NCI-H1048 (cell line): ENCODE measurements at places on chromosomes 12 and 14.

DNA sequence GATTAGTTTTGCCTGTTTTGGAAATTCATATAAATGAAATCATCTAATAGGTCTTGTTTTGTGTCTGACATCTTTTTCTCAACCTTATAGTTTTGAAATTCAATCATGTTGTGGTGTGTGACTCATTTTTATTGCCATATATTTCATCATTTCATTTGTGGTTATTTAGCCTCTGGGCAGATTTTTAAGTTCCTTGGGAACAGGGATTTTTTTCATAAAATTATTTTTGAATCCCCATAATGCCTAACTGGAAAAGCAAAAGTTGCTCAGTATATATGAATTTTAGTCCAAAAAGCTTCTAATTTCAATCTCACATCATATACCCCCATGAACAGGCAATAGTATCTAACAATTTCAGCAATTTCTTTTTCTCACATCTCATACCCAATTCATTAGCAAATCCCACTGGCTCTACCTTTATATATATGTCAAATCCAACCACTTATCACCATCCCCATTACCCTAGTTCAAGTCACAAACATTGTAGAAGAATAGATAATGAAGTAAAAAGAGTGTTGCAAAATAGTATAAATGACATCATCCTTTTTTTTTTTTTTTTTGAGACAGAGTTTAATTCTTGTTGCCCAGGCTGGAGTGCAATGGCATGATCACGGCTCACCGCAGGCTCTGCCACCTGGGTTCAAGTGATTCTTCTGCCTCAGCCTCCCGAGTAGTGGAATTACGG is 2.6 kb upstream of the OR6J1 start:
- no peak for DNase-seq

- no peak for DNase-seq
Observed at GRCh38 chr14:57087841-57088240, 180.9 kb downstream of the EXOC5 start.

DNA sequence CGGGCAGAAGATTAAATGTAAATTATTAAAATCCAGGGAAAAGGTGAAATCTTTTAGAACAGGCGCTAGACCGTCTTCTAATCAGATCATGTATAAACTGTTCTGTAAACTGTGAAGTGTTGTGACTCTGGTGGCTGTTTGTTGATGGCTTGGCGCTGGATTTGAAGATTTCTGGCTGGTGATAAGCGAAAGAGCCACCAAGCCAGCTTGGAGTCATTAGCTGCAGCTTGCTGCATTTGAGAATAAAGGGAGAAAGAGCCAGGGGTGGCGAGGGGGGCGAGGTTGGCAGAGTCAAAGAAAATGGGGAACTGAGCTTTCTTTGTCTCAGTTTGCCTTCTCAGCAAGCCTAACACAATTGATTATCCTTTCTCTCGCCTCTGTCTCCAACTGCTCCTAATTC is 8.0 kb downstream of the SYNDIG1L start:
- DNase-seq: no peak

GRCh38 chr14:103931422-103931821 is 3.2 kb downstream of the TDRD9 start:
- no peak for DNase-seq

- DNase-seq: no peak
Observed at GRCh38 chr12:89951050-89951693, 242.5 kb upstream of the ATP2B1 start.

DNA sequence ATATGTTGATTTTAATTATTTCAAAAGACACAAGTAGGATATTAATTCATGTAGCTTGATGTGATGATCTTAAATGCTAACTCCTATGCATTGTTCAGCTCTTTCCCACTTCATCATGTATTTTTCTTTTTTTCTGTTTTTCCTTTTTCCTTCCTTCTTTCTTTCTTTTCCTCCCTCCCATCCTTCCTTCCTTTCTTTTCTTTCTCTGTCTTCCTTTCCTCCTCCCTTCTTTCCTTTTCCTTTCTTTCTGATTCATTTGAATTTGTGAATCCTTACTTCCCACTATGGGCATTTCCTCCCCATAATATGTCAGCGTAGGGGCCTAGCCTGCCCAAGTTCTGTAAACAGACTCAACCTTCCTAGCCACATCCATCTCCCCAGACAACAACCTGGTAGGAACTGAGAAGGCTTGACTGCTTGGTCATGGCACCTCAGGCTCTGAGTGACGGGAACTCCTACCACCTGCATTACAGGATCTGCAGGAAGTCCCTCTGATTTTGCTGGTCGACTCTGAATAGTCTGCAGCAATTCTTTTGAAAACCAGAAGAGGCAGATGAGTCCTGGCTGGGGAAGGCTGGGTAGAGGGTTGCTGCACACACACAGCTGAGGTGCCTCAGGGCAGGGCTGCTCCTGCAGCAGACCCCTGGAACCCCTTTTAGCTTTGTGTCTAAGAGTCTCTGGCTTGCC is 33.4 kb upstream of the BHLHE41 start:
- no peak for DNase-seq

- DNase-seq: no peak
Observed at GRCh38 chr12:96343347-96343954, 56.8 kb downstream of the CDK17 start.

DNA sequence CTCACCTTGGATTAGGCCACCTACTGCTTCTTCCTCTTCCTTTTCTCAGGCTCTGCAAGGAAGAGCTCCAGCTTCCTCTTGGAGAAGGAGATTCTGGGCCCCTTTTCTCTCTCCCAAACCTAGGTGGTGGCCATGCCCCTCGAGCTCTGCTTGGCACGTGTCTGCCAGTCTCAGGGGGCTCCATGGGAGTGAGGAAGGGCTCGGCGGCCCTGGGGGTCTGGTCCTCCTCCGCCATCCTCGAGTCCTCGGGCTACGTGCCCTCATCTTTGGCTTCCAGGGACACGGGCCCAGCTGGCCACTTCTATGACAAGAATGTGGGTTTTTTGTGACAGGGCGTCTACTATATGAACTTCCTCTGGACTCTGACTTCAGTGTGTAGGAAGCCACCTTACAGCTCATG is 34.3 kb downstream of the HSP90AA1 start:
- no peak for DNase-seq

GRCh38 chr14:63203618-63204406 is 431 bp upstream of the RHOJ start:
- DNase-seq: peak; percentile 23

GRCh38 chr12:53575502-53576249 is 50.5 kb downstream of the ATF7 start:
- DNase-seq: no peak

- no peak for DNase-seq
Observed at GRCh38 chr12:33431648-33432047, 8.0 kb downstream of the SYT10 start.

DNA sequence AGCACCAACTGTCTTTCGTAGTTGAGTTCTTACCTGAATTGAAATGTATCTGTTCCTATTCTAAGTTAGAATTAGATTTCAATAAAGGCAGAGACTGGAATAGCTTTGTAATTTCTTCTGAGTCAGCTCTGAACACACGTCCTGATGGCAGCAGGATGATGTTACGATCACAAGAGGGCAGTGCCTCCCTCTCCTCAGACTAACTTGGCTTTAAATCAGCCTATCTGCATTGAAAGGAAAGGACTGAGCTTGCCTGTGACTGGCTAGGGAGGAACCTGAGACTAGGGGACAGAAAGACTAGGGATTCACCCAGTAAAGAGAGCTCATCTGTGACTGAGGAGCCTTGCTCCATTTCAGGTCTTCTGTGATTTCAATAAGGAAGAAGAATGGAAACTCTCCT is 323.7 kb upstream of the OR4E1 start:
- no peak for DNase-seq

GRCh38 chr14:103576371-103577024 is 13.7 kb downstream of the COA8 start:
- peak; percentile 35 for DNase-seq
